ENCODE measurements at places on chromosomes 12 and 14. TPM values are rescaled to one million over a fixed set of nuclear protein-coding genes. Genes with fewer than 3 reads are reported as not detected.

The MGP gene
- not detected for total RNA-seq

The CPNE6 gene
- total RNA-seq = not detected

The MAP3K9 gene
- total RNA-seq = 4.5 TPM

The KRT83 gene
- 6.0 TPM for total RNA-seq

The PPP4R4 gene
- total RNA-seq = 0.21 TPM

The LTBP2 gene
- 10.0 TPM for total RNA-seq

The ADCY4 gene
- not detected for total RNA-seq

The C12orf54 gene
- not detected for total RNA-seq

The BDKRB1 gene
- 0.47 TPM for total RNA-seq

The ARID4A gene
- 5.2 TPM for total RNA-seq

The GYS2 gene
- total RNA-seq = not detected

The DAO gene
- not detected for total RNA-seq

The KRT74 gene
- not detected for total RNA-seq

The CCDC175 gene
- total RNA-seq = not detected

The SLC7A8 gene
- 1.7 TPM for total RNA-seq

The RNASE13 gene
- total RNA-seq = not detected

The GALC gene
- 10.2 TPM for total RNA-seq

The GDF3 gene
- not detected for total RNA-seq

The SERPINA12 gene
- not detected for total RNA-seq

The RFX4 gene
- not detected for total RNA-seq

The TXNRD1 gene
- 883 TPM for total RNA-seq

The WNT1 gene
- not detected for total RNA-seq

The LRRC9 gene
- total RNA-seq = not detected

The MIP gene
- 0.24 TPM for total RNA-seq

Measured in A549 treated with Mapracorat at 1 μM for 4 hours (cell line).